ENCODE measurements at places on chromosomes 11 and 22.

- peak; percentile 3 for DNase-seq
Measured at GRCh38 chr11:22671751-22672150, 5.3 kb downstream of the GAS2 start.

GRCh38 chr22:31840585-31840984 lies 86.8 kb downstream of the DEPDC5 start:
- no peak for DNase-seq

DNA sequence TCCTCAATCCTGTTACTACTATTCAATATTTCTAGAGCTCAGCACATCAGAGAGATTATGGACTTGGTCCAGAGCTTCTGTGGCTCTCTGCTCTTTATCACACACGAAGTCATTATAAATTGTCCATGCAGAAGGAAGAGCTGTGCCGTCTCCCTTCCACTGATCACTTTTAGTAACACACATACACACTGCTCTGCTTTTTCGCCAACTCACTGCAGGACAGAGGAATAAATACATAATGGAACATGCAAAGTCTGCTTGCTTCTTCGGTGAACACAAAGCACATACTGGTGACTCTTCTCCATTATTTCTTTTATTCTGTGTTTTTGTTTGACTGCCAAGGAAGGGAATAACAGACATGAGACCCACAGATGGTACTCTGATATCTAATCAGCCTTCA lies 1000.0 kb upstream of the TENM4 start:
- DNase-seq, result no peak

GRCh38 chr11:121649798-121650197 lies 197.0 kb upstream of the SORL1-AS1 start:
- no peak for DNase-seq

DNA sequence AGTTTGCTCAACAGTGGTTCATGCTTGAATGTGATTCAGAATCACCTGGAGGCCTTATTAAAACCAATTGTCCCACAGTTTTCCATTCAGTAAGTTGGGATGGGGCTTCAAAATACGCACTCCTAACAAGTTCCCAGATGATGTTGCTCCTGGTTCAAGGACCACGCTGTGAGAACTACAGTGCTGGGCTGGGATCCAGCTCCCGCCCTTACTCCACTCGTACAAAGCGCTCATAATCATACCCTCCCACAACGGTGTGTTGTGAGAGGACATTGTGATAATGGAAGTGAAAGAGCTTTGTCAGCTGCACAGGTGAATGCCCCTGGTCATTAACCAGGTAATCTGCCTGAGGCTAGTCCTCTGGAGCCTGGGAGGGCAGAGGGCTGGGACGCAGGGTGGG lies 1.3 kb upstream of the CD82 start:
- DNase-seq, result no peak

DNA sequence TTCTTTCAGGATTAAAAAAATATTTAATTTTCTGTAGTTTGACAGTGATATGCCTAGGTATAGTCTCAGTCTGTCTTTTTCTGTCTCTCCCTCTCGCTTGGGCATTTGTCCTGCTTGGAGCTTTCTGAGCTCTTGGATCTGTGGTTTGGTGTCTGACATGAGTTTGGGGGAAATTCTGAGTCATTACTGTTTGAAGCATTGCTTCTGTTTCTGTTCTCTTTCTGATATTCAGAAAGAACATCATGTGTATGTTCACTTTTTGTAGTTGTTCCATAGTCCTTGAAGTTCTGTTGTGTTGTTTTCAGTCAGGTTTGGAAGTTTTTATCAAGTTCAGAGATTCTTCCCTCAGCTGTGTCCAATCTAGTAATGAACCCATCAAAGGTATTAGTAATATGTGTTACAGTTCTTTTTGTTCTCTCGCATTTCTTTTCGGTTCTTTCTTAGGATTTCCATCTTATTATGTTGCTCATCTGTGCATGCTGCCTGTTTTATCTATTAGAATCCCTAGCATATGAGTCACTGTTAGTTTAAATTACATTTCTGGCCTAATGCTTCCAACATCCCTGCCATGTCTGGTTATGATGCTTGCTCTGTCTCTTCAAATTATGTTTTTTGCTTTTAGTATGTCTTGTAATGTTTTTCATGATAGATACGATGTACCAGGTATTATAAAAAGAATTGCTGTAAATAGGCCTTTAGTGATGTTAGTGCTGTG lies 48.4 kb downstream of the DDX10 start:
- peak; percentile 86 for DNase-seq

DNA sequence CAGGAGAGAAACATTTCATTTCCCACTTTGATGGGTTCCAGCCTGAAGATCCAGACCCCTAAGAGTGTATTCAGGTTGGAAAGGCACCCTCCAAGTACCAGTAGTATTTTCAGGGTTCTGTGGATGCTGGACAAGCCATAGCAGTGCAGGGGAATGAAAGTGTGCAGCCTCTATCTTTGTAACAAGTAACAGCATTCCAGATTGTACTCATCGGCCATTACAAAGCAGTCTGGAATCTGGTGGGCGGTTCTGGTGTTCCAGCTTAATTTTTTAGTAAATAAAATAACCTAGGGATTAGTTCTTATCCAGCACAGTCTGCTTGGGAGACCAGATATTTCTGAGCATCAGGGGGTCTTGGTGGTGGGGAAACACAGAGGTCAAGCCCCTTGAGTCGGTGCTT lies 22.6 kb downstream of the APLNR start:
- DNase-seq, result peak; percentile 86

DNA sequence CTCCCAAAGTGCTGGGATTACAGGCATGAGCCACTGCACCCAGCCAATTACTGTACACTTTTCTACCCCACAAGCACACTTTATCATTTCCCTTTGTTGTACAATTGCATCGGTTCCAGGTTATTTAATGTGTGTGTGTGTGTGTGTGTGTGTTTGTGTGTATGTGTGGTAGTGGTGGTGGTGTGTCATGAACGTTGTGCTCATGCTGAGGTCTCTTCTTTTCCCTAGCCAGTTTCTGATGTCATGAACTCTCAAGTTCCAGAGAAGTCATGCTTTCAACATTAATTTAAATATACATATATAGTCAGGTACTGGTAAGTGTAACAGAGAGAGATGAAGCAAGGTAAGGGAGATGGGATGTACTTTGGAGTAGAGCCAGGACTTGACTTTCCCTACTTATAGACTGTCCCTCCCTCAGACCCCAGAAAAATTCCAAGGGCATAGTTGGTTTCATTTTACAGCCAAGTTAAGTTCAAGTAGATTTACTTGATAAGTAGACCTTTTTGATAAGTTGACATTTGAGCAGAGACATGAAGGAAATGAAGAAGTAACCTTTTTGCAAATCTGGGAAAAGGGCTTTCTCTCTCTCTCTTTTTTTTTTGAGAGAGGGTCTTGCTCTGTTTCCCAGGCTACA lies 42.7 kb downstream of the WEE1 start:
- DNase-seq, result peak; percentile 45

- no peak for DNase-seq
Measured at GRCh38 chr11:118086913-118087768, at the start of gene SMIM35. Gene SMIM35 (minus strand): TSS chr11:118086963. CDS start chr11:118086757, 206 bp downstream.

DNA sequence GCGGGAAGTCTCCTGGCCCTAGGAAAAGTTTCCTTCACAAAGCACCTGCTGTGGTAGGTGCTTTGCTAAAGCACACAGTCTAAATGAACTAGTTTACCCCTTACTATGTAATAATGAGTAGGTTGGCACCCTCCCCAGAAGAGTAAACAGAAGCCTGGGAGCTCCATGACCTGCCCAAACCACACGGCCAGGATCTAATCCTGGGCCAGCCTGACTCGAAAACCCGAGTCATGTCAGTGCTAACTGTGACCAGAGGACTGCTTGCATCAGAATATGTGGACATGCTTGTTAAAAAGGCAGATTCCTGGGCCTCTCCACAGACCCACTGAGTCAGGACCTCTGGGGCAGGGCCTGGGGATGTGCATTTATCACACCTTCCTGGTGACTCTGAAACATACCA lies 67.7 kb downstream of the PANX1 start:
- DNase-seq, result peak; percentile 16

- peak; percentile 51 for DNase-seq
Measured at GRCh38 chr11:70755410-70756158, 357.3 kb downstream of the CTTN start.

GRCh38 chr11:287821-288477 lies 977 bp upstream of the PGGHG start:
- no peak for DNase-seq

GRCh38 chr11:36532941-36533601 lies 23.0 kb upstream of the TRAF6 start:
- peak; percentile 28 for DNase-seq

DNA sequence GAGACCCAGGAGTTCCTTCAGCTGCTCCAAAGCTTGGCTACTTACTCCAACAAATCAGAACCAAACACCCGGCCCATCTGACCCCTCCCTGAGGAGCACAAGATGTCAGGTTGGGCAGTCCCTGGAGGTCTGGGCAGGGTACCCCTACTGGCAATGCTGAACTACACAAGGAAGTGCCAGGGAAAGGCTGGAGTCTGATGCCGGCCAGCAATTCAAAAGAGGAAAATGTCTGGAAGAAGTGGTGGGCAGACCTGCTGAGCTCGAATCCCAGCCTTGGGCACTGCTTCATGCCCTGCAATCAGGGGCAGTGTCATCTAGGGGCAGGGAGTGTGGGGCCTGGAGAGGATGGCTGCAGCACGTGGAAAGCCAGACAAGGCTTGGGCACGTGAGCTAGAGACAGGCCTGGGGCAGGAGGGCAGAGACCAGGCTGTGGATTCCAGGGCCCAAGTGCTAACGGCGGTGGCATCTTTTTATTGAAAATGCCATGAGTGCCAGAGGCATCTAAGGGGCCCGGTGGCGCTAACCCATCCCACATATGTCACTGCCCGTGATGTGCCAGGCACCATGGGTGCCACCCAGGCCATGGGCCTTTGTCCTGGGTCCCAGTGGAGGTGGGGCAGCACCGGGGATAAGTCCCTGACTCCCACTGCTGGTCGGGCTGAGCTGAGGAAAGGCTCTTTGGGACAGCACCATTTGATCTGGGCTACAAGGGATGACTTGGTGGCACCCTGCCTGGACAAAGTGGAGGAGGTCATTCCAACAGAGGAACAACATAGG lies 97.9 kb upstream of the PITPNB start:
- no peak for DNase-seq

- peak; percentile 50 for DNase-seq
Measured at GRCh38 chr11:118142081-118142480, 10.5 kb downstream of the SCN4B start.

DNA sequence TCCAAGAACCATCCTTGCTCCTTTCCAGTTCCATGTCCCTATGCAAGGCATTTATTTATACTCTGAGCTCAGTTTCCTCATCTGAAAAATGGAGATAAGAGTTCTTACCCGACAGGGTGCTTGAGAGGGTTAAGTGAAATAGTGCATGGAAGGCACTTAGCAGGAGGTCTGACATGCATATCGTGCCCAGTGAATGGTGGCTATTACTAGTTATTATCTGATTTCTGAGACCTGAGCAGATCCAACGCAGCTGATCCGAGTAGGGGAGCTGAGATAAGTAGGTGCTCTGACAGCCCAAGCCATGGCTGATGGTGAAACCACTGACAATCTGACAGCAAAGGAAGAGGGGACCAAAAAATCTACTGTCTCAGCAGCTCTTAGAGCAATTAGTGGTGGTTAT lies 24.9 kb downstream of the NAV2 start:
- no peak for DNase-seq

DNA sequence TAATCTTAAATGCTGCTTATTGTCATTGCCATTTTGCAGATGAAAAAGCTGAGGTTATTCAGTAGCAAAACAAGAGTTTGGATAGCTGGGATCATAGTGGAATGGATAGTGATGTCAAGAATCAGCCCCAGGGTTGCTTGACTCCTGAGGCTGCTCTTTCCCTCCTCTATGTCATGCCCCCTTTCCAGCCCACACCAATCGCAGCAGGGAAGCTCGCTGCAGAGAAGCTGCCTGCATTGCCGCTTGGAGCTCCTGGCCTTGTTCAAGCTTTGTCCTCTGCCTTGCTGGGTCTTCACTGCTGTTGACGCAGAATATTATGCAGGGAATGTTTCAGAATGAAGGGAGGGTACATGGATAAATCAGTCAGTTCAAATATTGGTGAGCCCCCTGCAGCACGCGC lies 128.8 kb upstream of the RASSF10 start:
- DNase-seq, result no peak

DNA sequence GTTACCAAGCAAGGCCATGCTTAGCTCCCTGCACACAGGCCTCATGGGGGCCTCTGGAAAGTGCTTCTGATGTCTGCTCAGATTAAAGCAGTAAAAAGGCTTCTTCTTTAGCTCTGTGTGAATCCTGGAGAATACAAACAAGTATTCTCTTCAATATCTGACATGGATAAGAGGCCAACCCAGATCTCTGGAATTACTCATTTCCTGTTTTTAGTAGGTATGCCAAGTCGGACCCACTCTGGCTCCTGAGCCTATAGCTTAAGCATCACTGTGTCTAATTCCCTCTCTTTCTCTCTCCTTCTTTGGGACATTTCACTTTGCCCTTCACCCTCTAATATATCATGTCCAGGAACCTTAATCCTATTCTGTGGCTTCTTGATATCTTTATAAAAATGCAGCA lies 529.6 kb upstream of the CCDC90B start:
- peak; percentile 9 for DNase-seq

- DNase-seq, result peak; percentile 92
Measured at GRCh38 chr11:19978668-19979518, 181.4 kb downstream of the DBX1 start.

DNA sequence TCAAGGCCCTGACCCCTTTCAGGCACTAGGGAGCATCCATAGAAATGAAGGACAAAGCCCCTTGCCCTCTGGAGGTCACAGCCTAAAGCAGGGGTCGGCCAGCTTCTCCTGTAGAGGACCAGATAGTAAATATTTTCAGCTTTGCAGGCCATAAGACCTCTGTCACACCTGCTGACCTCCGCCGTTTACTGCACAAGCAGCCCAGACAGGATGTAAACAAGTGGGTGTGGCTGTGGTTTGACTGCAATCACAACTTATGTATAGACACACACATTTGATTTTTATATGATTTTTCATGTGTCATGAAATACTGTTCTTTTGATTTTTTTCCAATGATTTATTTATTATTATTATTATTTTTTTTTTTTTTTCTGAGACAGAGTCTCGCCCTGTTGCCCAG lies 34.3 kb downstream of the KIAA1671 start:
- no peak for DNase-seq

- DNase-seq, result no peak
Measured at GRCh38 chr22:35782504-35782903, 64.8 kb downstream of the APOL5 start.

- DNase-seq, result no peak
Measured at GRCh38 chr11:57360991-57361390, 20.0 kb downstream of the PRG3 start.

DNA sequence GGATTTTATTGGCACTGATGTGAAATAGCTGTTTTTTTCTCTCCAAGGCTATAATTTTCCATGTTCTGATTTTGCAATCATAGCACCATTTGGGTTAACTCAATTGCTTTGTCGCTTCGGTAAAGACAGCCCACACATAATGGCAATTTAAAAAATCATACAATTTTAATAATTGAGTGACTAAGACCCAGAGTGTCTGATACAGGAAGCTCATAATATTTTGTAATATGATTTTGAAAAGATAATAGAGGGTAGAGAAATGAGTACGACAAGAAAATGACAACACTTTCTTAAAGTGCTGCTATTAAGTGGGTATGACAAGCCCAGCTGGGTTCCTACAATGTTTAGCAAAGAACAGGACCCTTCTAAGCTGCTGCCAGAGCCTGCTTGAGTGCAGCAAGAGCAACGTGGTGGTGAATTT lies 439.1 kb downstream of the METTL15 start:
- DNase-seq, result no peak

- peak; percentile 88 for DNase-seq
Measured at GRCh38 chr11:88398372-88398771, 60.8 kb upstream of the CTSC start.

- DNase-seq, result no peak
Measured at GRCh38 chr22:37248251-37248650, 4.2 kb upstream of the RAC2 start.

All from iris pigment epithelial cell (primary cell).